Lung microvascular endothelial cell (primary cell): ENCODE measurements at places on chromosomes 4 and X.

GRCh38 chr4:19540859-19541540 is 710.7 kb upstream of the SLIT2 start:
- DNase-seq = no peak

GRCh38 chr4:55398461-55398860 is 2.7 kb downstream of the TMEM165 start:
- DNase-seq = peak; percentile 38

DNA sequence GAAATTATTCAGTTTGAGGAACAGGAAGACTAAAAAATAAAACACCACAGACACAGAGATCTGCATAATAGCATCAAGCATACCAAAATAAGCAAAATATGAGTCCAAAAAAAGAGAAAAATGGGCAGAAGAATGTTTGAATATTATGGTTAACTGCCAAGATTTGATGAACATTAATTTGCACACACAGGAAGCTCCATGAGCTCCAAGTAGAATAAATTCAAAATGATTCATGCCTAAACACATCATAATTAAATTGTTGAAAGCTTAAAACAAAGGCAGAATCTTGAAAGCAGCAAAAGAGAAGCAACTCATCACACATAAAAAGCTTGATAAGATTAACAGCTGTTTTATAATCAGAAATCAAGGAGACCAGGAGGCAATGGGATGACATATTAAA is 156.6 kb upstream of the ARSJ start:
- no peak for DNase-seq

- DNase-seq = peak; percentile 3
Observed at GRCh38 chr4:118114720-118115119, 80.4 kb downstream of the NDST3 start.

- peak; percentile 98 for DNase-seq
Observed at GRCh38 chr4:1232661-1233621, 16.0 kb downstream of the CTBP1 start.

DNA sequence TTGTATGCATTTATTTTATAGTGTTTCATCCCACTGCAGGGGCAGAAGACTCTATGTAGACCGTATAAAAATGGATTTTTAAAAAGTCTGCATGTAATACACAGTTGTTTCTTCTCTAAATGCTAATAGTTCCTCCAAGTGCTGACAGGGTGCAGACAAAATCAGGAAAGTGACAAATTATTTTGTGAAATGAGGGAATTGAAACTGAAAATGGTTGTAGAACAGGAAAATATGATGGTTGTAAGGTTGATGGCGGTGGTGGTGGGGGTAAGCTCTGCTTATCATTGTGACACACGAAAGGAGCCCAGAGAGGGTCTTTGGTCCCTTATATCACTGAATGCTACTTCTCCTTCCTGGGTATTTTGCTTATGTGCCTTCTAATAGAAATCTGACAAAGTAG is 4.3 kb downstream of the IL15 start:
- DNase-seq = no peak
